Dorsolateral prefrontal cortex (tissue), 122 donors: ENCODE measurements at places on chromosomes 1 and 21.

GRCh38 chr1:113782406-113782805, 23.1 kb upstream of the PHTF1 start:
- no peak for DNase-seq

GRCh38 chr1:185789501-185790193, 55.5 kb downstream of the HMCN1 start:
- DNase-seq, result no peak

DNA sequence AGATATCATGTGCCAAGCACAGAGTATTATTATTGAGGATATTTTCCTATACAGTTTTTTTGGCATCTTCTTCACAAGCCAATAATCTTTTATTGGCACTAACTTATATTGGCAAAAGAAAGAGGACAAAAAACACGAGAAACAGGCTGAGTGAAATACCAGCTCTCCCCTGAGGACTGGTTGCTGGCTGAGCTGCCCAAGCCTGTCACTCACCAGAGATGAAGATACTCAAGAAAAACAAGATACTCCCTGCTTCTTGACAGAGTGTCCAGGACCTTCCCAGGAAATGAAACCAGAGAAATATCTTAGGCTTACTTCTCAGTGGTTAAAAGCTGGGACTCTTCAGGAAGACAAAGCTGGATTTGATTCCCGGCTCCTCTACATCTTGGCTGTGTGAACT, 35.9 kb upstream of the ATP1B1 start:
- no peak for DNase-seq

- DNase-seq, result no peak
These were observed 158.8 kb upstream of the SGIP1 start for GRCh38 chr1:66375125-66375524.

DNA sequence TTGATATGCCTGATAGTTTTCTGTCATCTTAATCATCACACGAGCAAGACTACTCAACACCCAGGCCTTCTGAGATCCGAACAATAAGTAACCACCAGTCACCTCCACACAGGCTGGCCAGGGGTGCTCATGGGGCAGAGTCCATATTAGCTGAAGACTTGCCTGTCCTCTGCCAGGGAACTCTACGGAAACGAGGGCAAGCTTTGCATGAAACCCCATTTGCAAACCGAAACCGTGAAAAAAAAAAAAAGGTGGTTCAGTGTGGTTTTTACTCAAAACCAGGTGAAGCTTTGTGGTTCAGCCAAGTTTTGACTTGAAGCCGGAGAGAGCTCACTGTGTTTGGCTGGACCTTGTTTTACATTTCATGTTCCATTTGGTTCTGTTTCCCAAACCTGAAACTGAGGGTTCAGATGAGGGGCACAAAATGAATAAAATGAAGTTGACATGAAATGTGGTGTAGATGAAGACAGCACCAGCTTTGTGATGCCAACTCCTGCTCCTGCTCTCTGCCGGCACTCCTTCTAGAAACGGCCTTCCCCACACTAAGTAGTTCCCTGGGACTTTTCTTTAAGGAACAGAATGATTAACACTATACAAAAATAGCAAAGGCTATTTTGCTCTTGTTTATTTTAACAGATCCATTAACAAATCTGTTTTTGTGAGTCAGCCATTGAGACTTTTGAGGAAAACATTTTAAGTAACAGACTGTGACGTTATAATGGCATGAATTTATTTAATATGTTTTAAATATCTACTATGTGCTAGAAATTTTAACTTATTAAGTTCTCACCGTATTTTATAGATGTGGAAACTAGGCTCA, 74.7 kb downstream of the RUNX1 start:
- no peak for DNase-seq
